ENCODE measurements at places on chromosomes 1 and 21. TPM values are rescaled to one million over a fixed set of nuclear protein-coding genes. Genes with fewer than 3 reads are reported as not detected.

Gene FRRS1
- total RNA-seq: 1.1 TPM

Gene AIRE
- total RNA-seq: not detected

Gene KCNAB2
- total RNA-seq: 11.1 TPM

Gene ANGEL2
- total RNA-seq: 25.9 TPM

DNA sequence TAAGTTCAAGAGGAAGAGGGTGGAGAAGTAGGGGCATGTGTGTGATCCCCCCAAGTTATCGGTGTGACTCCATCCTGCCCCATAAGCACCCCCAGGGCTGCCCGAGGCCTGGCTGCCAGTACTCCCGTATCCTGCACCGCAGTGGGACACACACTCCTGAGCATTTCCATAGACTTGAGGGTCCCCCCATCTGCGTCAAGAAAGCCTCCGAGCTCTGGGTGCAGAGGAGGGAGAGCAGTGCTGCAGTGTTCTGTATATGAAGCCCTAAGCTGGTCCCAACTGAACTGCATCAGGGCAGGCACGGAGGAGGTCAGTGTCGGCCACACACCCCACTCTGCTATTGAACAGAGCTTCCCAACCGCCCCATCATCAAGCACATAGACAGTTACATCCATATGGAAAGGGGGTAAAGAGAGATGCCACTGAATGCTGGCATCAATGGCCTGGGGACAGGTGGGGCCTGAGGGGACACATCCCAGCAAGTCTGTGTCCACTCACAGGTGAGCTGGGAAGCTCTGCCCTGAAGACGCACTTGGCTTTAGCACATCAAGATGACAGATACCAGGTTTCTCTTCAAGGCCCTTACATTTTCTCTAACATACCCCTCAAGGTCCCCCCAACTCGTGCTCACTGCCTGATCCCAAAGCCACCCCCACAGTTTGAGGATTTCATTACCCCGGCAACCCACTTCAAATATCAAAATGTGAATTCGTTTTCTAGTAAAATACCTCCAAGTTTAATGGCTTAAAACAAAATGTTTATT lies 64.3 kb downstream of the EVA1C start:
- DNase-seq: no peak

- peak; percentile 18 for DNase-seq
These were observed 619 bp downstream of the BCL9 start for GRCh38 chr1:147541672-147542568.

DNA sequence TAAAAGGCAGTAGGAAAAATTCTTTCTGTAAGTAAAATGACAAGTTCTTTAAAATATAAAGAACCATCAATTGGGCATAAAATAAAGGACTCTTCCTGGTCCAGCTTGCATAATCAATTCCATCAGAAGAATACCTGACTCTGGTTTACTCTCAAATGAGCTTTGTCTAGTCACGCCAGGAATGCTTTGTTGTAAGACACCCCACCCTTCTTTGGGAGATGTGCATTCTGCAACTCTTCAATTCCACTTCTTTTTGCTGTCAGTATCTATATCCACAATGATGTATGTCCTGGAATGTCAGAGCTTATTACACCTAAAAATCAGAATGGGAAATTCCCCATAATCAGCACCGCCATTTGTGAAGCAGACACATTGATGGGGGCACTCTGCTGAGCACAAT lies 76.1 kb downstream of the PTPN14 start:
- no peak for DNase-seq

Measured in HFFc6 (cell line).